Chondrocyte (in vitro differentiated cells): ENCODE measurements at places on chromosomes 6 and 20. TPM values are rescaled to one million over a fixed set of nuclear protein-coding genes. Genes with fewer than 3 reads are reported as not detected.

HLA-DQA2 gene
- total RNA-seq: not detected in 3 replicates

APCDD1L gene
- total RNA-seq: 20.7 to 26.3 TPM (median 22.5 TPM) in 3 replicates

- H3K27ac ChIP-seq: peak overlapping the region; percentile 96
- peaks cover 29% of the 10 kb centered on the region for H3K4me1 ChIP-seq
- peak overlapping the region; percentile 50 for H3K4me3 ChIP-seq
- H3K27me3 ChIP-seq: no peaks in the 10 kb centered on the region
- no peak for DNase-seq
Measured at GRCh38 chr6:2818593-2818992, 23.1 kb downstream of the SERPINB1 start.

DNA sequence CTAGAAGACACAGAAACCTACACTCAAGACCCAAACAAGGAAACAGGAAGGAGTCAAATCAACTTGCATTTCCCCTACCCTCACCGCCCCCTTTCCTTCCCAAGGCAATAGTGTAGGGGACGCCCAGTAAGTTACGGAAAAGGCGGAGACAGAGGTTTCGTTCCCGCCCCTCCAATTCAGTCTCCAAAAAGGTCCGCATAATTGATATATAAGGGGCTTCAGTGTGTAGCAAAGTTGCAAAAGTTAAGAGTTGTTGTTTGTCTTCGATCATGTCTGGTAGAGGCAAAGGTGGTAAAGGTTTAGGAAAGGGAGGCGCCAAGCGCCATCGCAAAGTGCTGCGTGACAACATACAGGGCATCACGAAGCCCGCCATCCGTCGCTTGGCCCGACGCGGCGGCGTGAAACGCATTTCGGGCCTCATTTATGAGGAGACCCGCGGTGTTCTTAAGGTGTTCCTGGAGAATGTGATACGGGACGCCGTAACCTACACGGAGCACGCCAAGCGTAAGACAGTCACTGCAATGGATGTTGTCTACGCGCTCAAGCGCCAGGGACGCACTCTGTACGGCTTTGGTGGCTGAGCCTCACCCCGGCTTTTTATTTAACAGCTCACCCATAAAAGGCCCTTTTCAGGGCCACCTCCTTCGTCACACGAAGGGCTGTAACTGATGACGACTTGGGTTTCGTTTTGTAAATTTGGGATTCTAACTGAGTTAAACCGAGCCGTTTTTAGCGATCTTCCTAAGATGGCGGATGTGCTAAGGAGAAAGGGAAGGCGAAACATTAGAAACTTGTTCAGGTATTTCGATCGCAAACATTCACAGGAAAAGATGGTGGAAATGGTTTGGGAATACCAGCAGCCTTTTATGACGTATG is 124.6 kb upstream of the BTN3A2 start:
- DNase-seq: no peak
- no peak overlapping the region for H3K27ac ChIP-seq
- H3K36me3 ChIP-seq: no peaks in the 10 kb centered on the region
- peaks cover 2% of the 10 kb centered on the region for H3K4me1 ChIP-seq
- H3K4me3 ChIP-seq: no peak overlapping the region

DNA sequence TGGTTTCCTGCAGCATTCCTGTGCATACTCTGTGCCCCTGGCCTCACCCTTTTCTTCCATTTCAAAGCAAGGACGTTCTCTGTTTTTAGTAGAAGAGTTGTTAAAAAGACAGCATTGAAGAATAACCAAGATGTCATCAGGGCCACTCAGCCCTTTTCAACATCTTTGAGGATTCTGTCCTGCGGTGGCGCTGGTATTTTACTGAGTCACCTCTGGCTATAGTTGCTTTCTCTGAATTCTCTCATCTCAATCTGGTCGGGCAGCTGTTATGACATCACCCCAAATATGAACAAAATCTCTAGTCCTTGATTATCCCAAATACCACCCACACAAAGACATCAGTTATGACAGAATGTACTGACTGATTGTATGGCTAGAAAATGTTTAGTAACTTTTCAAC is 204.2 kb downstream of the GRIK2 start:
- DNase-seq: no peak
- peaks cover 2% of the 10 kb centered on the region for H3K27me3 ChIP-seq
- peak overlapping the region; percentile 32 for H3K27ac ChIP-seq
- no peak overlapping the region for H3K4me3 ChIP-seq
- peaks cover 5% of the 10 kb centered on the region for H3K36me3 ChIP-seq
- peaks cover 26% of the 10 kb centered on the region for H3K4me1 ChIP-seq

DNA sequence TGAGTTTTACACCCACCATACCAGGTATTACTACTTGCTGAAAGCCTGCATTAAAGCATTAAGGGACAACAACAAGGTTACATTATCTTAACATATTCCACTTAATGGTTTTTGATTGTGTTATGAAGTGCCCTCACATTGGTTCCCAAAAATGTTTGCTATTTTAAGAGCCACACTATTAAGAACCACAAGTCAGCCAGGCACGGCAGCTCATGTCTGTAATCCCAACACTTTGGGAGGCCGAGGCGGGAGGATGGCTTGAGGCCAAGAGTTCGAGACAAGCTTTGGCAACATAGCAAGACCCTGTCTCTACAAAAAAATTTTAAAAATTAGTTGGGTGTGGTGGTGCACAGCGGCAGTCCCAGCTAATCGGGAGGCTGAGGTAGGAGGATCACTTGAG is 28.2 kb downstream of the ATXN1 start:
- no peak overlapping the region for H3K27ac ChIP-seq
- peaks cover 3% of the 10 kb centered on the region for H3K36me3 ChIP-seq
- H3K27me3 ChIP-seq: no peaks in the 10 kb centered on the region
- H3K4me3 ChIP-seq: no peak overlapping the region
- DNase-seq: no peak

DNA sequence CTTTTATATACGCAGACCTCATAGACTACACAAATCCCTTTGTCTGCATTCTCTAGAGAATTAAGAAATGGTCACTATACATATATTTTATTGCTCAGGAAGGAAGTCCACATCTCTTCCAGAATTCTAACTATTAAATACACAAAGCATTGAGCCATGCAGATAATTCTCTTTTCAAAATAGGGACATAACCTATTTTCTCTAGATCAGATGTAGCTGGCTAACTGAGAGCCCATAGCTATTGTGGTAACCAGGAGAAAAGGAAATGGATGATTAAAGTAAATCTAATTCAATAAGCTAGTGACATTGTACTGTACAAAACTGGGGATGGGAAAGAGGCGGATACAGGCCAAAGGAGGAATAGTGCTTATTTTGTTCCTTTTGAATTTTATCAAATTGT is 137.2 kb downstream of the BACH2 start:
- no peak for DNase-seq
- H3K27ac ChIP-seq: peak overlapping the region; percentile 88
- no peaks in the 10 kb centered on the region for H3K36me3 ChIP-seq
- no peaks in the 10 kb centered on the region for H3K27me3 ChIP-seq
- no peak overlapping the region for H3K4me3 ChIP-seq

- no peaks in the 10 kb centered on the region for H3K36me3 ChIP-seq
- DNase-seq: no peak
- peak overlapping the region; percentile 22 for H3K27ac ChIP-seq
- H3K4me1 ChIP-seq: peaks cover 17% of the 10 kb centered on the region
Measured at GRCh38 chr6:33589731-33590530, 9.9 kb upstream of the BAK1 start.

DNA sequence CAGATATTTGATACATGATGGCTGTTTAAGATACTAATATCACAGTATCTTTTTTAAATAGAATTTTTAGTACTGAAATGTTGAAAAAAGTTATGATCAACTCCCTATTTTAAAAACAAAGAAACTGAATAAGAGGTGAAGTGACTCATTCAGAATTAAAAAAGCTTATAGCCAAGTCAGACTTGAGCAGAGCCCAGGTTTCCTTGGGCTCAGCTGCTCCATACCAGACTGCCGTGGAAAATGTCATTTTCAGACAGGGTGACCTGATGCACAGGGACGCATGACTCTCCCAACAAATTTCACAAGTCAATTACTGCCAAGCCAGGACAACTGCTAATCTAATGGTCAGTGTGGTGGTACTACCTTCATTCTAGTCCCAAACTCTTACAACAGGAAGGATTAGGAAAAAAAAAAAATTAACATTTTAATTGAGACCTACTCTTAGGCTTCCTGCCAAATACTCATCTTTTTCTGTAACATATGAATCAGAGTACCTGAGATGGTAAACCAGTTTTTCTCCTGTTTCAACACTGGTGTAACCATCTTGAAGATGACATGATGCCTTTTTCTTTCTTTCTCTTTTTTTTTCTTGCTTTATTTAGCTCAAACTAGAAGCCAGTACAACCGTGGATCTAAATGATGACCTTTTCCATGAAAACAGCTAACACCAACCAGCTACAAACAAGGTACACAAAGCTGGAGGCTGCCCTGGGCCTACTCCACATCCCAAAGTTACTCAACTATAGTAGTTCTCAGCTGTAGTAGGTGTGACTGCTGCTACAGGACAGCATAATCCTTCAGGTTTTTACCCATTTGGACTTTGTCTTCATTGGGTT is 30.5 kb downstream of the SLC22A23 start:
- H3K36me3 ChIP-seq: peaks cover 3% of the 10 kb centered on the region
- H3K4me1 ChIP-seq: peaks cover 47% of the 10 kb centered on the region
- H3K27me3 ChIP-seq: no peaks in the 10 kb centered on the region
- no peak overlapping the region for H3K4me3 ChIP-seq

GRCh38 chr20:5614506-5614905 is 135.7 kb upstream of the SHLD1 start:
- H3K4me3 ChIP-seq: no peak overlapping the region
- H3K27ac ChIP-seq: no peak overlapping the region
- H3K36me3 ChIP-seq: no peaks in the 10 kb centered on the region

DNA sequence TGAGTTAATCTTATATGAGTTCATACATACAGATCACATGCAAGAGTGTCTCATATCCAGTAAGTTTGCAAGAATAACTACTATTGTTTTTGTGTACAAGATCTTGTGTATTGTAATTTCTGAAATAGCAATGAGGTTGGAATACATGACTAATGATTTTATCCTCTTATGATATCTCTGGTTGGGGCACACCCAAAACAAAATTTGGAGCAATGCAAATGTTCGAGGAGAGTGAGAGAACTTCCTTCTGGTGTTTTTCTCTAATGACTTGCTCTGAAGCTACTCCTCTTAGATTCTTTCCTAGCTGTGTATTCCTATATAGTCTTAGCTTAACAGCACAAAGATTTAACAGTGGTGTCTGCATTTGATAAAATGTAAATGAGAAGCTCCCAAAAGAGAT is 252.5 kb downstream of the LAMA2 start:
- no peak overlapping the region for H3K4me3 ChIP-seq
- no peaks in the 10 kb centered on the region for H3K36me3 ChIP-seq
- no peaks in the 10 kb centered on the region for H3K4me1 ChIP-seq
- H3K27me3 ChIP-seq: peaks cover 6% of the 10 kb centered on the region

DNA sequence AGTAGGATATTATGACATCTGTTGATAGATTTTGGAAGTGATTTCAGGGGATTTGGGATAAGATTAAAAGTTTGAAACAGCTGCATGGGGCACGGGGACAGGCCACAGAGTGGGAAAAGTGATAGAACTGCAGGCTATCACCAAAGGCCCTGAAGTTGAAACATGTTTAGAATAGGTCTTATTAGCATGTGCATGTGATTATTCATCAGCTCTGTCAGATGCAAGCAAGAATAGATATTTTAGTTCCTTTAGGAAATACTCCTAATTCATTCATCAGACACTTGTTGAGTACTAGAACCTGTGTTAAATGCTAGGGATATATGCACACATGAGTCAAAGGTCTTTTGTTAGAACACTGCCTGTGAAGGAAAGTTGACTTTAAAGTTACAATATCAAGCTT is 261.2 kb upstream of the MAN1A1 start:
- no peaks in the 10 kb centered on the region for H3K36me3 ChIP-seq
- H3K27me3 ChIP-seq: peaks cover 2% of the 10 kb centered on the region
- H3K4me3 ChIP-seq: no peak overlapping the region

DNA sequence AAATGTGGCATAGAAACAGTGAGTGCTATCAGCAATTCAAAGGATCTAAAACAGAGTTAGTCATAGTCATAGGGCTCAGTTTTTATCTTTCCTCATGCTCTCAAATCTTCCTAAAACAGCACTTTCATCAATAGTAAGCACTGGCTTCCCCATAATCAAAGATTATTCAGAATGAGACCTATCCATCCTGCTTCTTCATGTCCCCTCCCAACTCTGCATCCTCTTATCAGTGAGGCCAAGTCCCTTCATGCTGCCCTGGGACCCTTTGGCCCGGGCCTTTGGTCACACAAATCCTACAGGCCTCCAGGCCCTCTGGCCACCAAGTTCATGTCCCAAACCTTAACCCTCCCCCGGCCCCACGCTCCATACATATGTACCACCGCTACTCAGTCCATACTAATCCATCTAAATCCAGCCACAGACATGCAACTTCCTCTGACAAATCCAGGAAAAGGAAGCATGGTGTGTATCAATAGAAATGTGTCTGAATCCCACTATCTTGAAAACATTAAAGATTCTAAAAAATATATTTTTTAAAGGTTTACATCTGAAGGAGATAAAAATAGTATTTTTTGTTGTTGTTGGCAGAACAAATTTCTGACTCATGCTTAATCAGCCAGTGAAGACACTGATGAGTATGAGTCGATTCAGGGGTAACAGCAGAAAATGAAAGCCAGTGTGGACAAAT is 143.5 kb downstream of the PDE7B start:
- no peaks in the 10 kb centered on the region for H3K36me3 ChIP-seq
- no peaks in the 10 kb centered on the region for H3K27me3 ChIP-seq
- H3K4me1 ChIP-seq: peaks cover 9% of the 10 kb centered on the region
- DNase-seq: no peak
- no peak overlapping the region for H3K27ac ChIP-seq

DNA sequence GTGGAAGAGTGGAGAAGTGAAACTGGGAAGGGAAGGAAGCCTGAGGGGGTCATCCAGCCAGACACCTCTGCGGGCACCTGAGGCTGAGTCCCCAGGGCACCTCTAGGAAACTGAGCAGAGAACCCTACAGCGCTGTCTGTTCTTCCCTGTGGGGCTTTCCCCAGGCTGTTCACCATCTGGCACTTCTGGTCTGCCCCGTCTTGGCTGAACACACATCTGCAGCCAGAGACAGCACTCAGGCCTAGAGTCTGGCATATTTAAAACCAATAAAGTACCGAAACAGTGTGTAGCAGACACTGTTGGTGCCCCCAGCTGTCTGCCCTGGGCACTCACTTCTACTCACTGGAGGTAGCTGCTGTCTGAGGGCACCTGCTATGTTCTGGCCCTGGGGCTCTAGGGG is 9.4 kb upstream of the ARFGEF2 start:
- no peaks in the 10 kb centered on the region for H3K4me1 ChIP-seq
- no peaks in the 10 kb centered on the region for H3K36me3 ChIP-seq
- DNase-seq: peak; percentile 26

GRCh38 chr20:54497931-54498718 is 22.7 kb downstream of the DOK5 start:
- H3K27me3 ChIP-seq: no peaks in the 10 kb centered on the region
- H3K4me3 ChIP-seq: no peak overlapping the region
- H3K4me1 ChIP-seq: peaks cover 12% of the 10 kb centered on the region
- H3K27ac ChIP-seq: no peak overlapping the region
- no peaks in the 10 kb centered on the region for H3K36me3 ChIP-seq

DNA sequence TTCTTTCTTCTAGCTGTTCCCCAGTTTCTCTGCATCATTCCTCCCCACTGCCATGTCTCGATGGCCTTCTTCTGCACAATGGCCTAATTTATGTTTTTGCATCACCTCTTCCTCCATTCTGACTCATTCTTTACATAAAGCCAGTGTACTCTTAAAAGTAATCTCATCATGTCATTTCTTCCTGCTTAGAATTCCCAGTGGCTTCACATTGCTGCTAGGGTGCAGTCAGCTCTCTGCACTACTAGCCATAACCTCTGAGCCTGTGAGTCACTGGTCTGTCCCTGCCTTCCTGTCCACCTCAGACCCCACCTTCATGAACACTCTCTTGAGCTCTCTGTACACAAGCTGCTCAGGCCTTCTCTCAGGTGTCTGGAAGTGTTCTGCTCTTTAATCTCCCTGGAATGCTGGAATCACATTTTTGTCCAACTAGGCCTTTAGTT is 24.1 kb upstream of the TRIM27 start:
- no peaks in the 10 kb centered on the region for H3K36me3 ChIP-seq
- DNase-seq: no peak
- H3K4me1 ChIP-seq: peaks cover 34% of the 10 kb centered on the region
- no peak overlapping the region for H3K4me3 ChIP-seq
